ENCODE measurements at places on chromosomes 7 and 10. TPM values are rescaled to one million over a fixed set of nuclear protein-coding genes. Genes with fewer than 3 reads are reported as not detected.

ZNF800 gene
- 34.2 TPM for total RNA-seq

KLF14 gene
- total RNA-seq: not detected

HOXA4 gene
- total RNA-seq: not detected

TAS2R41 gene
- total RNA-seq: not detected

CYP26C1 gene
- total RNA-seq: not detected

OR6B1 gene
- not detected for total RNA-seq

LBX1 gene
- not detected for total RNA-seq

CYP3A4 gene
- not detected for total RNA-seq

TMEM229A gene
- total RNA-seq: not detected

GRCh38 chr10:77544617-77545016 lies 93.0 kb downstream of the KCNMA1 start:
- DNase-seq: no peak

- DNase-seq: no peak
Observed at GRCh38 chr7:55020466-55020871, 1.7 kb downstream of the EGFR start.

DNA sequence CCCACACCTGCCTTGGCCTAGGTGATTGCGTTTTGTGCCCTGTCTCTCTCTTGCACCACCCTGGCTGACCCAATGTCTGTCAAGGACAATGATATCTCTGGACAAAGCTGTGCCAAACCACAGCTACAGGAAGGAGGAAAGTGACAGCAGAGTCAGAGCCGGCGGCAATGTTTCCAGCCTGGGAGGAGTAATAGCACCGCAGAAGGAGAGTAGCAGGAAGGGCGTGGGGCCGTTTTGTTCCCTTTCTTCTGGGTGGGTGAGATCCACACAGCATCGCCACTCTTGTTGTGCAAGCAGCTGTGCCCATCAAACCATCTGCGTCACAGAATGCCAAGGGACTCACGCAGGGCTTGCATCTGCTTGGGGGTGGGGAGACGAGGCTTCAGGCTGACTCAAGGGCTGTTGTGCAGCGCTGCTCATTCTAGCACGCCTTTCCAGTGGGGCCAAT lies 341.6 kb upstream of the AUTS2 start:
- no peak for DNase-seq

DNA sequence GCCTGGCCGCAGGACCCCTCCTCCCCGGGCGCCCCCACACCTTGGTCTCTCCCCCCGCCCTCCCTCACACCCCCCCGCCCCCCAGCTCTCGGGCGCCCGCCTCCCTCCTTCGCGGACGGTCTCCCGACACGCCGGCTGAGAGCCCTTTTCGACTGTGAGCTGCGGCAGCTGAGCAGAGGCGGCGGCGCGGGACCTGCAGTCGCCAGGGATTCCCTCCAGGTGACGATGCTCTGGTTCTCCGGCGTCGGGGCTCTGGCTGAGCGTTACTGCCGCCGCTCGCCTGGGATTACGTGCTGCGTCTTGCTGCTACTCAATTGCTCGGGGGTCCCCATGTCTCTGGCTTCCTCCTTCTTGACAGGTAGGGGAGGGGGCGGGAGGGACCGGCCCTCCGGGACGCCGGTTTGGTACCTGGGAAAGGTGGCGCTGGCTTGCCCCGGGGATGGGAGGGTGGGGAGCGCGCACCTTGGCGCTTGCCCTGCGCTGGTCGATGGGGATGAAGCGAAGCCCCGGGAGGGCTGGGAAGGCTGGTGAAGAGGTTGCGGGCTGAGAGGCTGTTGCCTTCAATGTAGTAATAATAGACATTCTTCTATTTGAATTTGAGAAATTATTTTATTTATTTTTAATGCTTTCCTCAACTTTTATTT lies at the start of gene BMPER:
Gene BMPER, plus strand, starts transcription at position 151 of the 644 bp plus-strand sequence. Its CDS starts 75 bp downstream, at position 226.
- DNase-seq: peak; percentile 43

DNA sequence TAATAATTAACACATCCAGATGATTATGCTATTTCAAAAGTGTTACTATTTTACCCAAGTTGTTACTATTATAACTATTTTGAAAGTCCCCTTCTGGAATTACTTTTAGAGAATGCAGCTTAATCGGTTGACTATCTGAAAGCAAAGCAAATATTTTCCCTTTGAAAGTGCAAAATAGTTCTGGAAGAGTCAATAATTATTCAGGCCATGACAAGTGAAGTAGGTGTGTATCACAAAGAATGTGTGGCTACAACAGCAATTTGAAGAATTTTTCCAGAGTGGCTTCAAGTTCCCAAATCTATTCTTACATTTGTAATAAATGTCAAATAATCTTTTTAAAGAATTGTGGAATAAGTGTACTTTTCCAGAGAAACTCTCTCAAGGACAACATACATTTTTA lies 42.8 kb downstream of the RNLS start:
- no peak for DNase-seq

- no peak for DNase-seq
Observed at GRCh38 chr10:87733081-87733480, 73.4 kb downstream of the PAPSS2 start.

DNA sequence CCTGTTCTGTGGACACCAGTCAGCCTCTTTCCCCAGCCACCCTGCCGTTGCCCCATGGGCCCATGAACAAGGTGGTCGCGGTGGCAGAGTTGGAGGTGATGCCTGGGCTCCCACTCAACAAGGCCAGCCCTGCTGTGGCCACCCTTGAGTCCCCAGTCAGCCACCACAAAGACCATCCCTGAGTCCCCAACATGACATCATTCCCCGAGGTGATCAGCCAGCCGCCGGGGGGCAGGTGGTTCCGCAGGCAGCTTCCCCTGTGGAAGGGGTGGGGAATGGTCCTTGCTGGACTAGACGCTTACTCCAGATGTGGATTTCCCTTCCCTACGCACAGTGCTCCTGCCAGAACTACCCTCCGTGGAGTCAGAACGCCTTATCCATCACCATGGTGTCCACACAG lies 271.7 kb downstream of the PTPRN2 start:
- DNase-seq: no peak

DNA sequence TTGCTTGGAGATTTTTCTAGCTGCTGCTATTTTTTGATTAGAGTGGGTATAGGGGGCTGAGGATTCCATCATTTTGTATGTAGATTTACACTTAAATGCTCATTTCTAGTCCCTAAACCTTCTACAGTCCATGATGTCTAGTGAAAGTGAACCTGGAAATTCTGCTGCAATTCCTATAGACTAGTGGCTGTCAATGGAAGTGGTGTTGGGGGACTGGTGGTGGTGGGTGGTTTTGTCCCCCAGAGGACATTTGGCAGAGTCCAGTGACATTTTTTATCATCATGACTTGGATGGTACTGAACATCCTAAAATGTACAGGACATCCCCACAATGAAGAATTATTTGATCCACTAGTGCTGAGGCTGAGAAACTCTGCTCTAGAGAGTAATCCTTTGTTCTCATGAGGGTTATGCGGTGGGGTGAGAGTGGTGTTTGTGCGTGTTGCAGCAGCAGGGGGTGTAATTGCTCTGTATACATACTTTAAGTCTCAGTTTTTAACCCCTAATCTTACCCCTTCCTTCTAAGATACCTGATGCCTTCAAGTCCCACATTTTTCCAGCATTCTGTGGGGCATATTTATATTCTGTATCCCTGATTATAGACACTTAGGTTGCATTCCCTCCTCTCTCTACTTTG lies 35.0 kb downstream of the KIF11 start:
- DNase-seq: no peak

DNA sequence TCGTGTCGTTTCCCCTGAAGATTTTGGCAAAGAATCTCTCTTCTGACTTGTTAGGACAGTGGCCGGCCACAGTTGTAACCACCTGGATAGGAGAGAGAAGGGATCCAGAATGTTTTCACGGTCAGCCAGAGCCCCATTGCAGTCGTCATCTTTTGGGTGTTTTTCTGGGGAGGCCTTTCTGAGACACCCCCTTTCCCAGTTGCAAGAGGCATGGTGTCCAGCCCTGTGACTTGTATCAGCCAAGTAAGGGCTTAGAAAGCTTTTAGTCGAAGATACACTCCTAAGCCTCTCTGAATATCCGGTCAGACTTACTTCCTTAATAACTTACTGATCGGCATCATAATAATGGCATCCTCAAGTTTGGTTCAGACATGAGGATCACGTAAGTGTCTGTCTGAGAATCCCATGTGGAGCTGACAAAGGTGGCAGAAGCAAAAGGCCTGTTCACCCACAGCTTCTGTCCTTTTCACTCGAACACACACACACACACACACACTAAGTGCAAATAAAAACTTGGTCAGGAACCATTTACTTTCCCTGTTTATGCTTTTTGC lies 435.7 kb upstream of the GALNT17 start:
- no peak for DNase-seq

- DNase-seq: no peak
Observed at GRCh38 chr7:34070511-34071323, 165.4 kb downstream of the BMPER start.

- no peak for DNase-seq
Observed at GRCh38 chr10:9262770-9263169, 1208.3 kb downstream of the GATA3 start.

GRCh38 chr7:38660427-38661099 lies 29.4 kb upstream of the AMPH start:
- DNase-seq: peak; percentile 9

- no peak for DNase-seq
Observed at GRCh38 chr10:78184851-78185692, 151.4 kb downstream of the RPS24 start.

- DNase-seq: no peak
Observed at GRCh38 chr7:108613949-108614381, 44.3 kb downstream of the DNAJB9 start.

- no peak for DNase-seq
Observed at GRCh38 chr7:77310982-77311381, 105.2 kb downstream of the GSAP start.

- DNase-seq: no peak
Observed at GRCh38 chr7:141418066-141418465, 133.1 kb upstream of the AGK start.

GRCh38 chr7:155274633-155275355 lies 22.9 kb upstream of the INSIG1 start:
- DNase-seq: no peak

- no peak for DNase-seq
Observed at GRCh38 chr7:101411508-101411874, 48.8 kb downstream of the COL26A1 start.

DNA sequence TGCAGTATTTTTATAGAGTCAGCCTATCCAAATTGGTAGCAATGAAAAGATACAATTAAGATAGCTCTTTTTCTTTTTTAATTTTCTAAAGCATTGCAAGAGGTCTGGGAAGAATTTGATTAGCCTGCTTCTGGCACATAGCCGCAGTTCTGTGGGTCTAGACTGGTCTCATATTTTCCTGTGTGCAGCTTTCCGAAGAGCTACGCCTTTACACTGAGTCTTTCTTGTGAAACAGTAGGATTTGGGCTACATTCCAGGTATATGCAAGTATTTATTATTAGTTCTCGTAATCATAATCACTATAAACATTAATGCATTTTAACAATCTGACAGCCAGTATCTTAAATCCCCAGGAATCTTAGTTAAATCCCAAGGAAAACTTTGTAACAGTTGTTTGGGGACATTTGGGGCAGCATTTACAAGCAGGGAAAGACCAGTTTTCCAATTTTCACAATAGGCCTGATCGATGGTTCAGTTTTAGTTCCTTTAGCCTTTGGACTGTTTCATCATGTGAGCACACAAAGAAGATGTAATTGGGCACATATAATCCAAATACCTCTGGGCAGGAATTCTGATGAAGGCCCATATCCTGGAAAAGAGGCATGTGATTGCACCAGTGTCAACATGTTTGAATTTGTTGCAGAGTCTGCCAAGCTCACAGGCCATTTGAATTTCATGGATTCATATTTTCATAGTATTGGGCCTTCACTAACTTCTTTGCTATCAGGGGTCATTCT lies 287.3 kb downstream of the INHBA start:
- DNase-seq: no peak

DNA sequence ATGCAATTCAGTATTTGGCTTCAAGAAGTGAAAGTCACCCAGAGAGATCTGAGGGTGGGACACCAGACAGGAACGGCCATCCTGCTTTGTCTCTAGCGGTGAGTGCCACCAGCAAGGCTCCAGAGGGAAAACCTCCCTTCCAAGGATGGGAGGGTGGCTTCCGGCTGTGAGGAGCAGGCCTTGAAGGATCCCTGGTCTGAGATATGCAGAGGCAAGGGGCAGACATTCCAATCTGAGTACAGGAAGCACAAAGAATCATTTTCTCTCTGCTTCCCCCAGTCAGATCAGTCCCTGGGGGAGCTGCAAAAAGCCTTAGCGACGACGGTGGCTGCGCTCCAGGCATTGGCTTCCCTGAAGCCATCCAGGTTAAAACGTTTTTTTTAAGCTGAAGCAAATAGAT lies 167.4 kb downstream of the TEX36 start:
- no peak for DNase-seq

GRCh38 chr7:130114776-130115175 lies 44.4 kb downstream of the KLHDC10 start:
- DNase-seq: no peak

GRCh38 chr7:142581341-142581740 lies 167.9 kb upstream of the PRSS1 start:
- DNase-seq: peak; percentile 29

- no peak for DNase-seq
Observed at GRCh38 chr7:105402221-105403095, 13.7 kb upstream of the SRPK2 start.

DNA sequence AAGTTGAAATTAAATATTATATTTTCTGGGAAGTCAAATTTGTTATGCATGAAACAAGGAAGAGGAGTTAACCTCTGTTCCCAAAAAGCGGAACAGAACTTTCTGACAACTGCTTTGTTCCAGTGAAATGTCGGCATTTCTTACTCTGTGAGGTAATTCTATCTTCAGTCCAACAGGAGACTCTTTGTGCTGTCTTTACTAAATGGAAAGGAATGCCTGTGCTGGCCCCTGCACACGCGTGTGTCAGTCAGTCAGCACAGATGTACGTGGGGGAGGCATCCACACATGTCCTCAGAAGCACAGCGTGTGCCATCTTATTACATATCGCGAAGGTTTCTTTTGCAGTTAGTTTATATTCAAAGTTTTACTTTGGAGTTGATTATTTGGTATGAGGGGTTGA lies 37.5 kb downstream of the NET1 start:
- DNase-seq: no peak

DNA sequence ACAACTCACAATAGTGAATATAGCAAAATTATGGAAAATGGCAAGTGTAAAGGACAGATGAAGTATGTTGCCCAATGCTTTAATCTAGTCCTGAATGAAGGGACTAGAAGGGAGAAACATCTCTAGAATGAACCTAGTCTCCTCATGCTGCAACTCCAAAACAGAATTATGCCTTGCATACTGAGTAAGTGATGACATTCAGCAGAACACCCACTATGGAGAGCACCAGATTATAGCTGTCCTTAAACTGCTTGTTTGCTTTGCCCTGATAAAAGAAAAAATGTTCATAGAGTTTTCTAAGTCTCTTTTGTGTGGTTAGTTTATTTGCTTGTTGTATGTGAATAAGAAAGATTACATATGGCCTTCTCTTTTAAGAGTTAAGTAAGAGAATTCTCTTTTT lies 7.8 kb upstream of the HGF start:
- DNase-seq: no peak

DNA sequence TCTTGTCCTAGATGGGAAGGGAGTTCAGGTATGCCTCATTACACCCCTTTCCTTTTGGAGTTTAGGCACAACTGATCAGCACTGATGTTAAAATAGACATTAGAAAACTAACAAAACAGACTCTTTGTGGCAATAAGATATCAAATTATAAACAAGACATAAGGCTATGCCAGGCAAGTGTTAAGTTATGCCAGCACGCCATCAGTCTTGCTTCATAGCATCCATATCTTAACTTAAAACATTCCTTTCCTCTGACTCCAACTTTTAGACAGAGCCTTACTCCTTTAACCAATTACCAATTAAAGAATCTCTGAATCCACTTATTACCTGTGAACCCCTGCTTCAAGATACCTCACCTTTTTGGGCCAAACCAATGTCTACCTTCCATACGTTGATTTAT lies 126.2 kb upstream of the ETV1 start:
- no peak for DNase-seq
